ENCODE measurements at places on chromosomes 12 and 14.

DNA sequence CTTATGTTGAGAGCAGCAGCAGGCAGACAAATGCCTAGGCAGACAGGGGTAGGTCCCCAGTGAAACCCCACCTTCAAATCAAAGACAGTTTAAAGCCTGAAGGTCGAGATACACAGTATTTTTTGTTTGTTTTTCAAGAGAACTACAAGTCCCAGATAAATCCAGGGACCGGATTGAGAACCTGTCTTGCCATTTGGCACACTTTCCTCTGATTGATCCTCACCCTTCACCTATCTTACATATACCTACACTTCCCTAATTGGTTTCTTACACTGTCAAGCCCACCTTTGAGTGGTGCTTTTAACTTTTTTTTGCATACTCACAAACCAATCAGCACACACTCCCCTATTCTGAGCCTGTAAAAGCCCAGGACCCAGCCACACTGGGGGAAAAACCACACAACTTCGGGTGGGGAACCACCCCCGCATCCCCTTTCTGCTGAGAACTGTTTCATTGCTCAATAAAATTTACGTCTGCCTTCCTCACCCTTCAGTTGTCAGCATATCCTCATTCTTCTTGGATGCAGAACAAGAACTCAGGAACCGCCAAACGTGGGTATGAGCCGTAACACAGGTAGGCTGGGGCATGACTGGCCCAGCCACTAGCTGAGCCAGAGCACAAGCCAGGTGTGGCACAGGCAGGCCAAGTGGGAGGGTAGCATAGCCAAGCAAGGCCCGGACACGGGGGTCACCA lies 11.1 kb downstream of the DICER1 start:
- DNase-seq: no peak

DNA sequence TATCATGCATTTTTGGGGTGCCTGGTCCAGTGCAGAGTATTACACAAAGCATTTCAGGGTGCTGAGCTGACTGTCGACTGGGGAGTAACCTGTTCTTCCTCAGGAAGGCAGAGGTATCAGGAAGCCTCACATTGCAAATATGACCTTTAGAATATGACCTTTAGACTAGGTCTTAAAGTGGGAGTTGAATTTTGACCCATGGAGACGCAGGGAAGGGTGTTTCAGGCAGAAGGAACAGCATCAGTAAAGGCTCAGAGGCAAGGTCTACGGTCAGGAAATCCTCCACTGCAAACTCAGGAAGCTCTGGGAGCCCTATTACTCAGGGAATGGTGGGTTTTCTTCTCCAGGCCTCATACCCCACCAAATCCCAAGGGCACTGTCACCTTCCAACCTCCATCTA lies 11.3 kb downstream of the HNF1A start:
- no peak for DNase-seq

DNA sequence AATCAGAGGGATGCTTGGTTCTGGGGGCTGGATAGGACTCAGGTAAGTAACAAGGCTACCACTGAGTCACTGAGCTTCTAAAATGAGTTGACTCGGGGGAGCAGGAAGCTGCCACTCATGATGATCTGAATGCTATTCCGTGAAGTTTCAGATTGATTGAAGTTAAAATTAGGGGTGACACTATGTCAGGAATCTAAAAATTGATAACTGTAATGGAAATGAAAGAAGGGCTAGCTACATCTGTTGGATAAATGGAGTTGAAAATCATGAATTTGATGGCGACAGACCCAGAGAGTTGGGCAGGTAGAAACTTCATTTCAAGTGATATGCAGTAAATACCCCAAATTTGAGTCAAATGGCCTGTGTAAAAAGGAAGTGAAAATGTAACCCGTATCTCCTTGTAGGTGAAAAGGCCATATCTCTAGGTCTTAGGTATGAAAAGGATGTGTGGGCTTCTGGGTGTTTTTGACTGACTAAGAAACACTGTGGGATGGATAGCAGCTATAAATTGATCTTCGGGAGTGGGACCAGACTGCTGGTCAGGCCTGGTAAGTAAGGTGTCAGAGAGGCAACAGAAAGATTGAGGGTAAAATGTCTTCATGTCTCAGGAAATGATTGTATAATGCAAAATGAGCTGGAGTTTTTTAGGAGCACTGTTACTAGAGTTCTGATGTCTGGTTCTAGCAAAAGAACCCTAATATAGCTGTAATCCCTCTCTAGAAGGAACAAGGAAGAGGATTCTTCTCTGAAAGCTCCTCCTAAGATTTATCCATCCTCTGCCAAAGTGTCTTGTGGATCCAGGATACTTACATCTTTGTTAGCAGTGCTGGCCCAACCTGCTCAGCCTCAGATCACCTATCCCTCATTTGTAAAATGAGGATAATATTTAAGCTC lies 57.3 kb downstream of the DAD1 start:
- DNase-seq: no peak

DNA sequence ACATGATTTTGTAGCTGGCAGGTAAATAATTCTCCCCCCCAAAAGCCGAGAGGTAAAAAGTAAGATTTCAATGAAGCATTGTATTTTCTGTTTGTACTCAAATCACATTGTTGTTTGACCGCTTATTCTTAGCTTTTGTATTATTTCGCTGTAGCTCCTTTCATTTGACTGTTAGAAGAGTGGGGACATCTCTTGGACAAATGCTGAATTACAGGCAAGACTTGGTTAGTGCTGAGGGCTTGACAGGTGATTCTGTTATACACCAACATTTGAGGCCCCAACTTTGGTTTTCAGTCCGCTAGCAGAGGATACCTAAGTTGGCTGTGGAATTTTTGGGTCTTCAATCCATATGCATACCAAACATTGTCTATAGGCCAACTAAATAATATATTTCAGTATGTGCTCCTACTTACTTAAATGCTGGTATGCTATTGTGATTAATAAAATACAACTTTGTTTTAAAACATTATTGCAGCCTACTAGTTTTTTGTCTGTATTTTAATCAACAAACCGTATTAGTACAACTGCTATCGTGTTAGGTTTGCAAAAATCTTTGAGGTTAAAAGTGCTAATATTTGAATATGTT lies 102.2 kb downstream of the ERC1 start:
- DNase-seq: peak; percentile 68

- DNase-seq: no peak
Observed at GRCh38 chr12:8099235-8099634, 17.2 kb downstream of the NECAP1 start.

GRCh38 chr12:81866081-81866480 lies 106.9 kb upstream of the PPFIA2 start:
- no peak for DNase-seq

Data from amniotic epithelial cell (primary cell).